ENCODE measurements at places on chromosomes 1 and 21.

DNA sequence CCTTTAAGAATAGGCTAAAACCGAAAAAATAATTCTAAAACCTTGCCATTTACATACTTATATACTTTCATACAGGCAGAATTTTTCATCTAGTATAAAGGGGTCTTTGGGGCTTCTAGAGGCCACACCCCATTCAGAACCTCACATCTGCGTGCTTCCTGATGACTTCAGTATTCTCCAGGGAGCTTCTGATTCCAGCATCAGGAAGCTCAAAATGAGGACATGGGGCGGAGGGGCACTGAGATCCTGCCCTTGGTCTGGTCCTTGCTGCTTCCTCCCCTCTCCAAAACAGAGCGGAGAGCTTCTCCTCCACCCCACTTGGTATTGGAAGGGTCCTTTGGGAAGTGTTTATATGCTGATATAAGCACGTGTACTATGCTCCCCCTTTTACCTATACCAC lies 13.8 kb downstream of the PAX7 start:
- no peak for DNase-seq

DNA sequence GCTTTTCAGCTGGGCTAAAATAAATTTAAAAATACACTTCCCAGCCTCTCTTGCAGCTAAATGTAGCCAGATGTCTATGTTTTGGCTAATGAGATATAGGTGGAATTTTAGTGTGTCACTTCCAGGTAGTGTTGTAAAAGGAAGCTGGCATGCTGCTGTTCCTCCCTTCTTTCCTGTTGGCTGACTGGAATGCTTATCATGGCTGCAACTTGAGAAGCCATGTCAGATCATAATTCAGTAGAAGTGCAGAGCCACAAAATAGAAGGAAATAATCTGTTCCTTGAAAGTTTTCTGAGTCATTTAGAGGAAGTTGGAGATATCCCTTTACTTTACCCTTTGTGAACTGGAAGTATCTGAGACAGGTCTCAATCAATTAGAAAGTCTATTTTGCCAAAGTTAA lies 10.9 kb upstream of the RBM15 start:
- no peak for DNase-seq

GRCh38 chr1:103517380-103518047 lies 8.0 kb upstream of the RNPC3 start:
- no peak for DNase-seq

- no peak for DNase-seq
Observed at GRCh38 chr21:24096651-24097050, 1510.6 kb downstream of the MRPL39 start.

- DNase-seq: no peak
Observed at GRCh38 chr1:221708987-221709386, 32.9 kb downstream of the DUSP10 start.

DNA sequence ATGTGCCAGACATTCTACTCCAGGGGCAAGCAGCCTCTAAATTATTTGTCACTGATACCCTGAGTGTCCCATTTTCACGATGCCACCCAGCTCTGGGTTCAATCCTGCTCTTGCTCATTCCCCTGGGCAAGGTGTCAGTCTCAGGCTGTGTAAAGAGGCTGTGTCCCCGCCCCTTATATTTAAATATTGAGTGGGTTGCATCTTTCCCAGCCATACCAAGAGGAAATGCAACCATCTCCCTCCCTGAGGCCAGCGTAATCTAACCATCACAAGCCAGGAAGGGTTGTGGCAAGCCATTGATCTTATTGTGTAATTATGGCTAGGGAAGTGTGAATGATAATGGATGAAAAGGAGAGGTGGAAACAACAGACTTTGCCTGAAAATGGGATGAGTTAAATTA lies 54.7 kb upstream of the CLDN14 start:
- no peak for DNase-seq

GRCh38 chr21:45995686-45996179 lies 14.2 kb downstream of the COL6A1 start:
- no peak for DNase-seq

GRCh38 chr1:25711555-25712298 lies 88.3 kb upstream of the SELENON start:
- DNase-seq: no peak

- DNase-seq: no peak
Observed at GRCh38 chr1:67407498-67407897, 22.7 kb downstream of the SERBP1 start.

- DNase-seq: no peak
Observed at GRCh38 chr1:19922015-19922688, 1.3 kb downstream of the PLA2G2E start.

GRCh38 chr21:44925378-44925755 lies 4.7 kb upstream of the ITGB2 start:
- DNase-seq: no peak

GRCh38 chr1:47853852-47854251 lies 143.3 kb downstream of the TRABD2B start:
- no peak for DNase-seq

- DNase-seq: peak; percentile 95
Observed at GRCh38 chr1:175129997-175130648, 62.5 kb downstream of the KIAA0040 start.

- no peak for DNase-seq
Observed at GRCh38 chr1:59178339-59179187, 118.3 kb upstream of the FGGY start.

DNA sequence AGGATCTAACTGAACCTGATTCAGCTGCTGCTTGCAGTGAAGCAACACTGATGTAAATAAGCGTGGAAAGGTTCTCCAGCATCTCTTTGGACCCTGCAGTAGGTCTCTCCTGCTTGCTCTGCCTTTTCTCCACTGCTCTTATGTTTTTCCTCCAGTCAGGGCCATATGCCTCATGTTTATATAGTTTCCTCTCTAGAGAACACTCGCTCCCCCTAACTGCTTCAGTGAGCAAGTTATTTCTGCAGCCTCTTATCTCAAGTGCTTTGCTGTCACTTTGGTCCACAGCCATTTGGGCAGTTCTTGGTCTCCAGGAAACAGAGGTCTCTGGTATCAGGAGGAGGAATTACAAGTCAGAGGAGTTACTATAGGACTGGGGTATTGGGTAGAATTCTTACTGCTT lies 5.3 kb downstream of the PRUNE1 start:
- no peak for DNase-seq

DNA sequence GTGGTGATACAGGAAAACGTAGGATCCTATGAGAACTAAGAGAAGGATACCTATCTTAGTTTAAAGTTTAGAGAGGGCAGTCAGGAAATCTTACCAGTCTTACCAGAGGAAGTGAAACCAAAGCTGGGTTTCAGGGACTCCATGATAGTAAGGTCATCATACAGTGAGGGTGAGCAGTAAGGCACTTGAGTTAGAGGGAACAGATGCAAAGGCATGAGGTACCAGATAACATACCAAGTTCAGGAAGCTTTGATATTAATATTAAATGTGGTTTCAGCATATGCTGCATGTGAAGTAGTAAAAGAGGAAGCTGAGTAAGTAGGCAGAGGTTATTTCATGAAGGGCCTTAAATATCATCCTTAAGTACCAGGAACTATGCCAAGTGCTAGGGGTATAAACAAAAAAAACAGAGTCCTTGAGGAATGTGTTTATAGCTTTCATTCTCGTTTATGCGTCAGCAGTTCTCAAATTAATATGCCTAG lies 16.9 kb downstream of the ATG4C start:
- DNase-seq: no peak

DNA sequence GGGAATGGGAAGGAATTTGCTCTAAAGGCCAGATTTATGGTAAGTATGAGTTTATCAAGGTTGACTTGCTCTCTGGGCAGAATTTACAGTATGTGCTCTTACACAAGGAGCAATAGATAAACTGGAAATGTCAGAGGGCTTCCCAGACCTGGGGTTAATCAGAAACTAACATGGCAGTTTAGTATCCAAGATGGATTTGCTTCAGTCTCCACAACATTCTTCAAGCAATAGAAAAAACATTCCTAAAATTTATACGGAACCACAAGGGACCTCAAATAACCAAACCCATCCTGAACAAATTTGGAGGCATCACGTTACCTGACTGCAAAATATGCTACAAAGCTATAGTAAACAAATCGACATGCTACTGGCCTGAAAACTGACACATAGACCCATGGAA lies 606.7 kb upstream of the CHRM3 start:
- DNase-seq: no peak

DNA sequence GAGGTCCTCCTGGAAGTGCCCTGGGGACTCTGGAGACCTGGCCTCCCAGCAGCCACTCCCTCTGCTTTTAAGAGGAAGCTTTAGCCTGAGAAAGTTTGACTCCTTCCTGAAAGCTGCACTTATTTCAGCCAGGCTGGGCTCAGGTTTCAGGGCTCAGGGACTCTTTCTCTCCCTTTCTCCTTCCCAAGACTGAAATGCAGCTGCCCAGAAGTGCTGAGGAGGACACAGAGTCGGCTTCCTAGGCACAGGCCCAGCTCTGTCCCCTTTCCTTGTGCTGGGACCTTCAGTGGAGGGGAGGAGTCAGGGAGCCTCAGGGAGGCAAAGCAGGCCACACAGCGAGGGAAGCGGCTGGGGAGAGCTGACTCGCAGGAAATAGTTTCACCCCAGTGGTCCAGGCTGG lies 137.3 kb downstream of the NAV1 start:
- no peak for DNase-seq

- peak; percentile 39 for DNase-seq
Observed at GRCh38 chr1:212002536-212002935, 32.8 kb downstream of the INTS7 start.

DNA sequence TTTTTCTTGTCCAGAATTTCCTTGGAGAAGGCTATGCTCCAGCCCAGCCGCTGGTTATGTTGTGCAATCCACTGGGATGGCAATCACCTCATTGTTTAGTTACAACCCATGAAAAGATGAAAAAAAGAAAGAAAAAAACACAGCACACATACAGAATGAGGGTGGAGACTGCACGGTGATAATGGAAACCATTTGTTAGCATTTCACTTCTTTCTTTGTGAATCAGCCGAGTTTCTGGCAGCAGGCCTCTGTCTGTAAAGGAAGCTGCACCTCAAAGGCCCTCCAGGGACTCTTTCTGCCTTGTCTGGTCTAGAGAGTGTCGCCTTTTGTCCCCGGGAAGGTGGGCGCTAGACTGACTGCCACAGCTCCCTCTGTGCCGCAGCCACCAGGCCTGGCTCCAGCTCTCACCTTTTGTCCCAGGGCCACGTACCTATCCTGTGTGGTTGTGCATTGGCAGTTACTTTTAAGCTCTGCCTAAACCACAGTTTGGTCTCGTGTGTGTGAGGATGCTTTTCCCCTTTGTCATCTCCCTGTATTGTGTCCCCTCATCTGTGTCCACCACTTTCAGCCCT lies 35.6 kb downstream of the NGF start:
- DNase-seq: no peak

DNA sequence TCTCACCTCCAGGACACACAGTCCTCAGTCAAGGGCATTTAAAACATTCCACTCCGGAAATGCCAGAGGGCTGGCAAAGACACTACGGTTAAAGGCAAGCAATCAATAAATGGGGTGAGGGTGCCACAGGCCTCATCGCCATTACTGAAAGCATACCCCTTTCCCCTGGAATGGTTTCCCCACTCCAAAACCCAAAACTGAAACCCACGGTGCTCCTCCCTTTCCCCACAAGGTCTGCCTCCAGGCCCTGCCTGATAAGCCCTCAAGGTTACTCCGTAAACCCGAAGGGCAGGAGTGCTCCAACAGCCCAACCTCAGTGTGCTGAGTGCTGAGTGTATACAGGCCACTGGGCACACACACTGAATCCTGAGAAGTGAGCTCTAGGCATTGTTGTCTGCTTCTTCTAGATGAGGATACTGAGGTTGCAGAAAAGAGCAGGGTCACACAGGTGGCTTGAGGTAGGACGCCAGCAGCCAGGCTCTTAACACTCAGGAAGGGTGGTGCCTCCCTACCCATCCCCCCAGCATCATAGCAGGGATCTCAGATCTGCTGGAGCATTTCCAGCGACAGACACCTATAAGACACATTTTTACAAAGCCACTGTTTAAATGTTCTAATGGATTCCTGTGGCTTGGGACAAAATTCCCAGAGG lies 29.0 kb downstream of the SSBP3 start:
- DNase-seq: no peak

- DNase-seq: no peak
Observed at GRCh38 chr21:45299864-45300785, 12.4 kb upstream of the POFUT2 start.

DNA sequence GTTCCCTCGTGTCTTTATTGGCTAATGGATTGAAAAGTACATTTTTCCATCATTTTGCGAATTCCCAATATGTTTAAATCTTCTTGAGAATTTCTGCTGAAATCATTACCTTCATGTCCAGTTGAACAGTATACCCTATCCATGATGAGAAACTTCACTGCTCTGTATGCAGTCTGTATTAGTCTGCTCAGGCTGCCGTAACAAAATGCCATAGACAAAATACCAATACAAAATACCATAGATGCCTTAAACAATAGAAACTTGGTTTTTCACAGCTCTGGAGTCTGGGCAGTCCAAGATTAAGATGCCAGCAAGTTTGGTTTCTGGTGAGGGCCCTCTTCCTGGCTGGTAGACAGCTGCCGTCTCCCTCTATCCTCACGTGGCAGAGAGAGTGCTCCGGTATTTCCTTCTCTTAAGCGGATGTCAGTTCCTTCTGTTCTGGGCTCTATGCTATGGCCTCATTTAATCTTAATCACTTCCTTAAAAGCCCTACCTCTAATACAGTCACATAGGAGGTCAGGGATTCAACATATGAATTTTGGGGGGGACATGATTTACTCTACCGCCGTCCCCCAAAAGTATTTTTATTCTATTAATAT lies 27.0 kb downstream of the CXADR start:
- no peak for DNase-seq

GRCh38 chr1:118627435-118627834 lies 360.7 kb downstream of the TBX15 start:
- DNase-seq: no peak

- DNase-seq: no peak
Observed at GRCh38 chr21:14880922-14881321, 183.9 kb downstream of the NRIP1 start.

DNA sequence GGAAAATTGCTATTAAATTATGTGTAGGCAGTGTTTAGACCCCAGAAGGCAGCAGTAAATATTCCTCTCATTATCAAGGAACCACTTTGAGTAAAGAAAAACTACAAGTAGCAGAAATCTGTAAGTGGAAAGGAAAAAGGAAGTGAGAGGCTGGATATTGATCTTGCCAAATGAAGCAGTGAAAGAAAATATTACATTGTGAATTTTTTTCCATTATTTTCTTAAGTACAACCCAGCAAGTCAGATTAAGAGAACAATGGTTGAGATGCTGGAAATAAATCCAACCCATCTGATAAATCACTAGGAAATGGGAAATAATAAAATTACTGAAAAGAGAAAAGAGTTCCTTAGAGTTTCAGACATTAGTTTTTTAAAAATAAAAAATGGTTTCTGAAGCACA lies 106.7 kb downstream of the HMCN1 start:
- no peak for DNase-seq

GRCh38 chr21:42555756-42556438 lies 42.2 kb downstream of the SLC37A1 start:
- no peak for DNase-seq

- DNase-seq: no peak
Observed at GRCh38 chr1:2821966-2822620, 20.6 kb upstream of the TTC34 start.

- no peak for DNase-seq
Observed at GRCh38 chr1:97680470-97680869, 240.4 kb downstream of the DPYD start.
